Activated CD4-positive, alpha-beta T cell treated with anti-CD3 and anti-CD28 coated beads, Interleukin-2, amount 50 U/mL, for 48 hours (primary cell): ENCODE measurements at places on chromosomes 12 and 14.

DNA sequence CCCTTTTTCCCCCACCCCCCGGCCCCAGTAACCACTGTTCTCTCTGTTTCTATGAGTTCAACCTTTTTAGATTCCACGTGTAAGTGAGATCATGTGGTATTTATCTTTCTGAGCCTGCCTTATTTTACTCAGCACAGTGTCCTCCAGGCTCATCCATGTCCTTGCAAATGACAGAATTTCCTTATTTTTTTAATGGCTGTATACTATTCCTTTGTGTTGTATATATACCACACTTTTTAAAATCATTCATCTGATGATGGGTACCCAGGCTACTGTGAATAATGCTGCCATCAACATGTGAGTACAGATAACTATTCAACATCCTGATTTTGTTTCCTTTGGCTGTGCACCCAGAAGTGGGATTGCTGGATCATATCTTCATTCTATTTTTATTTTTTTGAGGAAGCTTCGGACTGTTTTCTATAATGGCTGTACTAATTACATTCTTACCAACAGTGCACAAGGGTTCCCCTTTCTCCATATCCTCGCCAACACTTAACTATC, 54.7 kb downstream of the DDX51 start:
- DNase-seq = no peak

- DNase-seq = no peak
These were observed 28.3 kb downstream of the PUS7L start for GRCh38 chr12:43730283-43730682.

DNA sequence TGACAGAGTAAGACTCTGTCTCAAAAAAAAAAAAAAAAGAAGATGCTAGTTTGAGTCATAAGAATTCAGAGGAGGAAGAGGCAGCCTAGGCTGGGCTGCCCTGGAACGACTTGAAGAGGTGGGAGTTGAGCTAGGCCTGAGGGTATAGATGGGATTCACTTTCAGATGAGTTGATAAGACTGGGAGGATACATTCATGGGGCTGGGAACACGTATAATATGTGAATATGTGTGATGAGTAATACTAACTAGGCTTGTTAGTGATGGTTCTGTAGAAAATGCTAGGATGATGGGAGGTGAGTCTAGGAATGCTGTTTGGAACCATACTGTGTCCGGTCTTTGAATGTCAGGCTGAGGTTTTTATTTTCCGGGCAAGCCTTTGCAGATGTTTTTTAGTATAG, 9.0 kb downstream of the PLEKHA5 start:
- no peak for DNase-seq

DNA sequence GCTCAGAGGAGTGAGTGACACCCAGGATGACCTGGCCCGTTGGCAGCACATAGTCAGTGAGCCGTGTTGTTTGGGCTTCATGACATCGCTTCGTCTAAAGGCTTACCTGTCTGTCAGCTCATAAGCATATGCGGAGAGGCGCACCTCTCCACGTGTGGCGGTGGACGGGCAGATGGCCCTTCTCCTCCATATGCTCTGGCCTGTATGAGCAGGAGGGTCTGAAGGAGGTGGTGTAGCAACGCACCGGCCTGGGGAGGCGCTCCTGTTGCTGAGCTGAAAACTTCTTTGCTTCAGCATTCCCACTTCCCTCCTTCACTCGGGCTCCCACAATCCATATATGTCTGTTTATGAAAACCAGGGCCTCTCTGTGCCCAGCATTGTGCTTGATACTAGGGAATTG, 186.1 kb downstream of the TSPAN9 start:
- no peak for DNase-seq

- no peak for DNase-seq
These were observed 28.1 kb downstream of the CBX5 start for GRCh38 chr12:54251667-54252284.

DNA sequence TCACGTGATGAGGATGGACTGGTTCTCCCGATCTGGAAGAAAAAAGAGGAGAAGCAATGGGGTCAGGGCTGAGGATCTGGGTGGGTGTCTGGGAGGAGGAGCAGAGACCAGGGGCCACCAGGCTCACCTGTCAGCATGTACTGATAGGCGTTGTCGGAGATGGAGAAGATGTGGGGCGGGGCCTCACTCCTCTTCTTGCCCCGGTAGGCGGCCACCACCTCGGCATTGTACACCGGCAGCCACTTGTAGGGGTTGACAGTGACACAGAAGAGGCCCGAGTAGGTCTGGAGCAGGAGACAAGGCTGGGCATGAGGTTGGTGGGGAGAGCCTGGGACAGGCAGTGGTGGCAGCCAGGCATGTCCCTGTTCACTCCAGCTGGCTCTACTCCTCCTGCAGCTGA, 3.0 kb downstream of the MYH6 start:
- DNase-seq = no peak

DNA sequence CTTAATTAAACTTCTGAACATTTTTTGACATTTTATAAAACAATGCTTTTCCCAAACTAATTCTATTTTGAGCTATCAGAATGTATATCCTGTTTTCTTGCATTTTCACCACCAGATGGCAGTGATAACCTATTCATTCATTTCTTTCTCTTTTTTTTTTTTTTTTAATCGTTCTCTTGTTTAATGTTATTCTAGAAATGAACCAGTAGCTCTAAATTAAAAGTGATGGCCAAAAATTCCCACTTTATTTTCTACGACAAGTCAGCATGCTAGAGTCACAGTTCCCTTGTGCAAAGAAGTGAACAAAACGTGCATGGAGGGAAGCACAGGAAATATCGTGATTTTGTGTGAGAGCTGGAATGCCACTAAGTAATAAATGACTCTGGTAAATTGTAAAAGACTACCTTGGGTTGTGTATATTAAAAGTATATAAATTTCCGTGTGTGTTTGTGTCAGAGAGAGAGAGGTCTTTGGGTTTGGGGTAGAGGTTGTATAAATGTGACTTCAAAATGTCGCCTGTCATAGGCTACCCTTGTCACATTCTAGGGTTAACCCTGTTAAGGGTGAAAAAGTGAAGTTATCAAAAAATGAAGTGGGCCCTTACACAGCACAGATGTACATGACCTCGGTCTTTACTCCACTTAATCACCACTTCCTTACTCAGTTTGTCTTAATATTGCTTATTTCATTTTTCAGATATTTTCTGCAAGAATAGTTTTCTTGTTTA, 40.4 kb upstream of the LDHB start:
- no peak for DNase-seq
